CD4-positive, alpha-beta T cell treated with Interleukin-17A for 4 hours (primary cell): ENCODE measurements at places on chromosomes 4 and X.

GRCh38 chrX:153379971-153380581 is 21.1 kb downstream of the PNMA6E start:
- DNase-seq: no peak

DNA sequence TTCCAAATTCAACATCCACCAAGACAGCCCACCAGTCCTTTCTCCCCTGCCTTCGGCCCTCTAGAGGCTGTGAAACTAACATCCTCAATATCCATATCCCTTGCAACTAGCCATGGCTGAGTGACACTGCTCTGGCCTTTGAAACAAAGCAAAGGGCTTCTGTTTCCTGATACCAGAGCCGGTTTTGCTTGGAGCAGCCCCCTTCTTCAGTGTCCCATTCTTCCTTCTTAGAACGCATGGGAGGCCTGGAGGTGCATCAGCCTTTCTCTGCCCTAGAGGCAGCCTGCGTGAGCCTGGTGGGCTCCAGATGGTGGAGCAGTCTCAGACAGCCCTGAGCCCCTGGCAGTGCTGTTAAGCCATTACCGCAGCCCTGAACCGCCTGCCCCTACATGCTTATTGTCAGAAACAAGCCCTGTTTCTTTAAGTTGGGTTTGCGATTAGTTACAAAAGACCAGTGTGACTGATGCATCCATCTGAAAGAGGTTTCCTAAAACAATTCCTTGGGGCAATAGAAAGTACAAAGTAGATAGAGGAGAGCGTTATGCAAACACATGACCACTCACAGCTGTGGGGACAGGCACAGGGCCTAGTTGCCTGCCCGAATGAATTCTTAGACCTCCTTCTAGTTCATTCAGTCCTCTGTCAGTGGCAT is 74.1 kb downstream of the EVC start:
- no peak for DNase-seq

- DNase-seq: no peak
Observed at GRCh38 chr4:74878323-74878722, 54.6 kb upstream of the PARM1 start.

DNA sequence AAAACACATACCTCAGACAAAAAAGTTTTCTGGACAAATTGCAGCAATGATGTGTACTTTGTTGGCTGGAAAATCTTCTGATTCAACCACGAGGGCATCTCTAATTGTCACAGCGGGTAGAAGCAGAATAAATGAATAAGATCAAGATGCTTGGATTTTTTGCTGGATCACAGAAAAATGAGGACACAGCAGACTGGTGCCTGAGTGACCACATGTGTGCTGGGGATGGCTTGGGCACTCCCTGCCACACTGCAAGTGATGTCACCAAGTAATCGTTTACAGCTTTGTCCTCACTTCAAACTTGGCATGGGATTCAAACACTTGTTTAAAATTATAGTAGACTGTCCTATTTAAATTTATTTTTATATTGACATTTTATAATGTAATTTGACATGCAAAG is 557.0 kb downstream of the SPRY1 start:
- no peak for DNase-seq

DNA sequence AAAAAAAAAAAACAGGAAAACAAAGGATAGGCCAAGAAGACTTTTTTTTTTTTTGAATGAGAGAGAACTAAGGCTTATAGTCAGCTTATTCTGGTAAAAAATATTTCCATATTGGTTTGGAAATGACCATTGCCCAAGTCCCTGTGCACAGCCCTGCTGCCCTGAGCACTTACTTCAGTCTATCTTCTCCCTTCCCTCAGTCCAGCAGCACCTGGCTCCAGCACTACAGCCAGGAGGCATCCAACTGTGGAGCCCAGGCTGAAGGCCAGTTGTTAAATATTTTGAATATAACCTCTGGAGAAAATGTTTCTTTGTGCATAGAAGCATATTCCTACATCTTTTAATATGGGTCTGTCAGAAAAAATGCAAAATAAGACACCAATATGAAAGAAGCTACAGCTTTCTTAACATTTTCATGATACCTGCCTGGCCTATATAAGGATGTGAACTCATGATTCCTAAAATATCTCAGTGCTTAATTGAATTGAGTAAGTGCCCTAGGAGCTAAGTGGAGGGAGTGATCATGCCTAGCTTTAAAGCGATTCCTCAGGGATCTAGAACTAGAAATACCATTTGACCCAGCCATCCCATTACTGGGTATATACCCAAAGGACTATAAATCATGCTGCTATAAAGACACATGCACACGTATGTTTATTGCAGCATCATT is 14.4 kb downstream of the LRRC66 start:
- no peak for DNase-seq

DNA sequence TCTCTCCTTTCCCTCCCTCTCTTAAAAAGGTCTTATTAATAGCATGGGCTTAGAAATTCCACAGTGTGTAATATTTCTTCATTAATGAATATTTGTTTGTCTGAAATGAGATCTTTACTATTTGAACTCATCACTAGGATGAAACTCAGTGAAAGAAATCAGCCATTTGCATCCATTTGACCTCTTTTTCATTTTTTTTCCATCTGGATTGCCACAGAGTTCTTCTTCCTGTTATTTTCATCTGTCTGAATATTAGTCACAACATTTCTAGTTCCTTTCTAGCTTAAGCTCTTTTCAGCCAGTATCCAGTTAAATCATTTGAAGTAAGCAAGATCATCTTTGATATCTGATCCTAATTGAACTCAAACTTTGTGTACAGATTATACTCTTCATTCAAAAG is 69.2 kb upstream of the PLS3 start:
- DNase-seq: no peak

GRCh38 chrX:110863883-110864282 is 68.3 kb upstream of the CHRDL1 start:
- no peak for DNase-seq

DNA sequence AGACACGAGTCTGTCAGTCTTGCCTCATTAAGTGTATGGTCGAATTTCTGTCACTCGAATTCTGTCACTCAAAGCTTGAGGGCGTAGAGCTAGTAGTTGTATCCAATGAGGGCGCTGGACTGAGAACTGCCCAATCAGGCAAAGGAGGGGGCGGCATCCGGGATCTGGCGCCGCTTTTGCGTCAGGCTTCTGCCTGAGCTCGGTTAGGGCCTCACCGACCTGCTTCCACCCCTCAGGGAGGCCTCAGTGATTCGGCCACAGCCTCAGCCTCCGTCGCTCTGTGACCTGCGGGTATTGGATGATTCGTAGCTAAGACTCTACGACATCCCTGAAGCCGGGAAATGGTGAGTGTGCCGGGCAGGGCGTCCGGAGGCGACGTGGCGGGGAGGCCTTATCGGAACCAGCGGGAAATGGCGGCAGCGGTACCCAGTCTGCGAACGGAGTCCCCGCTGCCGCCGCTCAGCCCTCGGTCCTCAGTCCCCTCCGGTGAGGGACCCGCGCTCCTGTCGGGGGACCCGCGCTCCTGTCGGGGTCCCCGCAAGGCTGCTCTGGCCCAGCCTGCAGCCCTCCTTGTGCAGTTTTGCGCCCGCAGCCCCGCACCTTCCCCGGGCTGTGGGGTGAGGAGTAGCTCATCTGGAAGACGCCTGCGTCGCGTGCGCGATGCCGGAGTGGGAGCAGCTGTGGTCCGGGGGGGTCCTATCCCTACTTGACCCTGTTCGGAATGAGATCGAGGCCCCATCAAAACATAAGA is 88.3 kb downstream of the ZNF718 start:
- no peak for DNase-seq

- DNase-seq: no peak
Observed at GRCh38 chr4:7516096-7516772, 81.5 kb upstream of the PSAPL1 start.

DNA sequence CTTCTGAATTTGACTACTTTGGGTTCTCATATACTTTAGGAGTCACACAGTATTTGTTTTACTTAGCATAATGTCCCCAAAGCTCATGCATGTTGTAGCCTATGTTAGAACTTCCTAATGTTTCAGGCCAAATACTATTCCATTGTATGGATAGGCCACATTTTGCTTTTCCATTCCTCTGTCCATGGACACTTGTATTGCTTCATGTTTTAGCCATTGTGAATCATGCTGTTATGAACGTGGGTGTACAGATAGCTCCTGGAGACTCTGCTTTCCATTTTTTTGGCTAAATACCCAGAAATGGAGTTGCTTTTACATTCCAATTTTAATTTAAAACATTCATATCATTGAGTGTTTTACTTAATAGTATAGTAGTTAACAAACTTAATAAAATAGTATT is 54.5 kb downstream of the HTT start:
- no peak for DNase-seq

GRCh38 chr4:99754756-99755155 is 61.9 kb upstream of the DAPP1 start:
- DNase-seq: no peak

DNA sequence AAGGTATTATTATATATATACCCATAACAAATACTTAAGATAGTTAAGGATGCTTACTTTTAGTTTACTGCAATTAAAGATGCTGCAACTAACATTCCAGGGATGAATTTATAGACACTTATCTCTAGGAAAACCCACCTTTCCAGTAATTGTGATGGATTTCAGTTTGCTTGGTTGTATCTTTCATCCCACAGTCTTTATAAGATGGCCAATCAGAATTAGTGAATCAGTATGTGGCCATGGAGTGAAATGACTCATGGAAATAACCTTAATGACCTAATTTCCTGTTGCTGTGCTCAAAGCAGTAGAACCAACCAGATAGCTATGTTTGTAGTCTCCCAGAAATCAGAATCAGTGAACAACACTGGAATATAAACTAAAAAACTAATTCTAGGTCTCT is 26.4 kb downstream of the MOSPD2 start:
- DNase-seq: no peak

DNA sequence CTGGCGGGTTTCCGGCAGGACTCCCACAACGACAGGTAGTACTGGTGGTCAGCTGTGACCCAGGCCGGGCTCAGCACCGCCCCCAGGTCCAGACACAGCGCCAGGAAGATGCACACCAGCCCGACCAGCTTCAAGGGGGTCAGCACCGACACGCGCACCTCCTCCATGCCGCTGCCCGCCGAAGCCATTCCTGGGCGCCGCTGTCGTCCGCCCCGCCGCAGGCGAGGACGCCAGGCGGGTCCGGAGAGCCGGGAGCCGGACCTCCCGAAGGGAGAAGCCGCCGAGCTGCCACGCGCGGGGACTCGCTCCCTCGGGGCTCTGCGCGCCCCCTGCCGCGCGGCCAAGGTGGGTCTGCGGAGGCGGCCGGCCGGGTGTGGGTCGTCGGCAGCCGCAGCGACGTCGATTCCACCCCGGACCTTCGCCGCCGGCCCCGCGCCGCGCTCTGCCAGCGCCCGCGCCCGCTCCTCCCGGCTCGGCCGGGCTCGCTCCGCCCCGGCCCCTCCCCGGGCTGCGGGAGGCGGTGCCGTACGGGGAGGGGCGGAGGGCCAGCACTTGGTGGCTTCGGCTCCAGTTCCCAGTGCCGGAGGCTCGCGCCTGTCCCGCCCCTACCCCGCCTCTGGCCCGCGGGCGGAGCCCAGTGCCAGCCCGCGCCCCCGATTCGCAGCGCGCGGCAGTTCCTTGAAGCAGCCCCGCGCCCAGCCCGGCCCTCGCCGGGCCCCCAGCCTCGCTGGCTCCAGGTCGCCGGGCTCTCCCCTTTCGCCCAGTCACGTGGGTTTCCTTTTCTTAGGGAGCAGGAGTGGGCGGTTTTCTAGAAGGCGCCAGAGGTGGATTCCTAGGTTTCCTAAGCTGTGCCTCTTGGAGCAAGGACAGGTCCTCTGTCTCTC is at the start of gene TMEM47:
TMEM47 (minus strand) TSS at position 444 of the 884 bp plus-strand sequence; CDS start at position 188, 256 bp downstream.
- no peak for DNase-seq

DNA sequence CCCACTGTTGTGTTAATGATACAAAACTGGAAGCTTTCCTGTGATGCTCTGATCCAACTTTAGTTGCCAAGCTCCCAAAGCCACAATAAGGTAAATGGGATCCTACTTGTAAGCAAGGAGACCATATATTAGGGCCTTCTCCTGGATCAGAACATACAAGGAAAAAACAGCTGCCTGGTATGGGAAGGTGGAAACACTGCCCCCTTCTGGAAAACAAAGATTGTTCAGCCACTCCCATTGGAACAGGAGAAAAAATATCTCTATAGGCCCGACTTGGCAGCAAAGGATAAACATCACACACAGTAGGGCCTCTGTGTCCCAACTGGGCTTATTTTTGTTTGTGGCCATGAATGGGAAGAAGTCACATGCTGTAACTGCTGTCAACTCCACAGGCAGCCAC is 166.5 kb downstream of the TBX22 start:
- DNase-seq: no peak

- DNase-seq: no peak
Observed at GRCh38 chr4:68520985-68521384, 55.1 kb downstream of the UGT2B17 start.

GRCh38 chrX:37380924-37381323 is 31.8 kb downstream of the PRRG1 start:
- DNase-seq: no peak

DNA sequence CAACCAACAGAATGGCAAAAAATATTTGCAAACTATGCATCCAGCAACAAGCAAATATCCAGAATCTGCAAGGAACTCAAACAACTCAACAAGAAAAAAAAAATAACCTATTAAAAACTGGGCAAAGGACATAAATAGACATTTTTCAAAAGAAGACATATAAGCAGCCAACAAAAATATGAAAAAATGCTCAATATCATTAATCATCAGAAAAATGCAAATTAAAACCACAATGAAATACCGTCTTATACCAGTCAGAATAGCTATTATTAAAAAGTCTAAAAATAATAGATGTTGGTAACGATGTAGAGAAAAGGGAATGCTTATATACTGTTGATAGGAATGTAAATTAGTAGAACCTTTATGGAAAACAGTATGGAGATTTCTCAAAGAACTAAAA is 53.4 kb downstream of the WDR19 start:
- no peak for DNase-seq

DNA sequence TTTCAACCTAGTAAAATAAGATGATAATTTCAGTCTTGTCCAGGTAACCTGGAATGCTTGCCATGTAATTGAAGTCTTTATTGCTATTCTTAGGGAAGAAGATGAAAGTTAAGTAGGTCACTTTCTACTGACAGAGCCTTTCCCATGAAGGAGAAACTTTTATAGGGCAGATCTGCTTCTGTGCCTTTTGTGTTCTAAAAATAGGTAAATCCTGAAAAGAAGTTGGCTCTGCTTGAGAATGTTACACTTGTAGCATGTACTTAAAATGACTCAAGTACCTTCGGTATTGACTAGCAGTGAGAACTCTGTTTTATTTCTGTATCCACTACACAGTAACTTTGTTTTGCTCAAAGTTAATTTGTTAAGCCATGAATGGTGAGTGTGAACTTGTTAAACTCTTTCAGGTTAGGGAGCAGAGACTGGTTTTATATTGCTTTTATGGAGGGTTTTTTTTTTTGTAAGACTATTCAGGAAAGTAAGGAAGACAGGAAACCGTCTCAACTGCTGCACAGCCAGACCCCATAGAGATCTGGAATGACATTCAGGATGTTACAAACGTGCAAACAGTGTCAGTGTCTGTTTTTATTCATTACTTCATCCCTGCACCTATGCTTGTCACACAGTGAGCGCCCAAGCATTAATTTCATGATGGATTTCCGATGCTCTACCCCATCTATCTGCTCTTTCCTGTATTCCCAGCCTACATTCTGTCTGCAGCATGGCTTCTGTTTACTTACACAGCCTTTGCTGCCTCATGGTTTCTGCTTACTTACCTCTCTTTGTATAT is 53.0 kb downstream of the SEPTIN11 start:
- no peak for DNase-seq

- peak; percentile 35 for DNase-seq
Observed at GRCh38 chrX:39891781-39892180, 206.0 kb downstream of the BCOR start.
